ENCODE measurements at places on chromosomes 16 and 17.
A peak's percentile ranks its signal among the peaks of the same experiment; 100 is the strongest.

- DNase-seq = no peak
These were observed 25.6 kb upstream of the CACNG1 start for GRCh38 chr17:67018471-67019434.

GRCh38 chr16:75112734-75113491, 3.7 kb downstream of the LDHD start:
- no peak for DNase-seq

- DNase-seq = no peak
These were observed 139.0 kb upstream of the TNRC6C start for GRCh38 chr17:77819497-77819896.

- DNase-seq = no peak
These were observed 31.4 kb downstream of the CACNG4 start for GRCh38 chr17:66995944-66996343.

DNA sequence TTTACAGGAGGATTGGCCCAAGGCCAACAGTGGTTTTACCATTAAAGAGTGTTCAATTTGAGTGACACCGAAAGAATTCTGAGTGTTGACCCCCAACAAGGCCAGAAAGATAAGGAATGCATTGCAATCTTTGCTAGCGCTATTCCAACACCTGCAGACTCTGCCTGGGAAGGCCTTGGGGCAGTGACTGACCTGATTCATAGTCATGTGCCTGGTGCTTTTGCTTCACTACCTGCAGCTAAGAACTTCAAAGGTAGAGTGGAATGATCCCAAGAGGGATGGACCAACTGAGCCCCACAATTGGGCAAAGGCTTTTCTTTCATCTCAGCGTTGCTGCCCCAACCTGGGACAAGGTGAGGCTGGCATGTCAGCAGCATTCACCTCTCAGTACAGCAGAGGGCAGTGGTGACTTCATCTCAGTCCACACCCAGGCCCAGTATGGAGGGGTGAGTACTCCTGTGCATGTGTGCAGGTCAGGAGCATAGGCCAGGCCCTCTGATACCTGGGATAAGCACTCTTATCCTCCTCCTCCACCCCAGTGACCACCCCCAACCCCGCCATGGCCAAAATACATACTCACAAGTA, 149.6 kb upstream of the GNAO1 start:
- DNase-seq = no peak

DNA sequence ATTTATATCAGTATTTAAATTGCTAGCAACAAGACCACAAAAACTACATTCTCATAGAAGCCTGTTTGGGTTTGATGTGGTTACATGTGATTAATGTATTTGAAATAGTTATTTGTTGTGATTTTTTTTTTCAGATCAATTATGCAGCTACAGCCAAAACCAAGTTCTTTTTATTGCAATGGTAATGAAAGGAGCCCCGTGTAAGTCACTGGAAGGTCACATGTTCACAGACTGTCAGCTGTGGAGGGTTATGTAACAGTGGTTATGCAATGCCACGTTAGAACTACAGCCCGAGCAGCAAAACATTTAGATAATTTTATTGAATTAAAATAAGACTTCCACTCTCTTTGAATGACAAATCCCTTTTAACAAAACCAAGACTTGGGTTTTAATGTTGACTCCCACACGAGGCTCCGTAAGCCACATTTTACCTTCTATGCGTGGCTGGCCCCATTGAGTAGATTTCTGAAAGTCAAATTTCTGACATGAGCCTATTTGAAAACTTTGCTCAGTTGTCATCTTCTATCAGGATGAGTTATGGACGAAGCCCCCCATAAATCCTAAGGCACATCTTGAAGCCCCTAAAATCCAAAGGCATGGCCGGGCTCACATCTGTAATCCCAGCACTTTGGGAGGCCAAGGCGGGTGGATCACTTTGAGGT, 41.8 kb upstream of the SEC14L1 start:
- no peak for DNase-seq

DNA sequence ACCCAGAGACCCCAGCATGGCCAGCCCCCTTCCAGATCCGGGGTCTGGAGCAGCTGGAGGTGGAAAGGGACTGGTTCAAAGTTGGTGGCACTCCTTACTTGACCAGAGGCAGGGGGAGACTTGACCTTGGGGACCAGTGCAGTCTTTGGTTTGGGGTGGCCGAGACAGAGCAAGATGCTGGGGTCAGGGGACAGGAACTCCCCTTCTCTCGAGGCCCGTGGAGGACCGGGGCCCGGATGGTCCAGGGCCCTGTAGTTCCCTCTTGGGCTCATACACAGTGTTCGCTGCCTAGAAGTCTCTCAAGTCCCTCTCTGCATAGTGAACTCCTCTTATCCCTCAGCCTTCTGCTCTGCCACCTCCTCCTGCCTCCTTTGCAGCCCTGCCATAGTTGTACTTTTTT, 601 bp upstream of the PRSS33 start:
- DNase-seq = no peak

GRCh38 chr16:66175058-66175457, 191.4 kb upstream of the CDH5 start:
- DNase-seq = no peak

- DNase-seq = peak; percentile 19
These were observed 47.1 kb downstream of the VMP1 start for GRCh38 chr17:59754552-59754951.

DNA sequence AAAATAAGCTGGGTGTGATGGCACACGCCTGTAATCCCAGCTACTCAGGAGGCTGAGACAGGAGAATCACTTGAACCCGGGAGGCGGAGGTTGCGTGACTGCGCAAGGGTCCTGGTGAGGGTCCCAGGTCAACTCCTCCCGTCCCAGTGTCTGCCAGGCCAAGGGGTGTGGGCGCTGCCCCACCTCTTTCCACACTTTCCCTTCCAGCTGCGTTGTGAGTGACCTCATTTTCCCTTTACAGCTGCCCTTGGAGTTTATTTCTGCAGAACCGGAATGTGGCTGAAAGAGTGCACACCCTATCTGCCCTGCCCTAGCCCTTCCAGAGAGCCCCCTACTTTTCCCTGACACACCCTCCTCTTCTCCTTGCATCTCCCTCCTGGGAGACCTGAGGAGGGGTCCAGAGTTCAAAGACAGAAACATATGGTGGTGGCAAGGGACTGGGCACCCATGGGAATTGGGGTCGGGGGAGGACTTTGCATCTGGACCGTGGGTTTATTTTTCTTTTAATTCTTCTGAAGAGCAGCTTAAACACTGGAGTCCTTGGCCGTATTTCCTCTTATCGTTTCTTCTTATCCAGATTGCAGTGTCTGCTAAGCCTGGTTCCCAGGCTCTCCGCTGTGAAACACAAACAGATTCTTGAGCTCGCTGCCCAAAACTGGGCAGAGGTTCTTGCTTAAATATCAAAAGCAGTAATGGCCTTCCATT, 20.9 kb downstream of the MRC2 start:
- DNase-seq = no peak

DNA sequence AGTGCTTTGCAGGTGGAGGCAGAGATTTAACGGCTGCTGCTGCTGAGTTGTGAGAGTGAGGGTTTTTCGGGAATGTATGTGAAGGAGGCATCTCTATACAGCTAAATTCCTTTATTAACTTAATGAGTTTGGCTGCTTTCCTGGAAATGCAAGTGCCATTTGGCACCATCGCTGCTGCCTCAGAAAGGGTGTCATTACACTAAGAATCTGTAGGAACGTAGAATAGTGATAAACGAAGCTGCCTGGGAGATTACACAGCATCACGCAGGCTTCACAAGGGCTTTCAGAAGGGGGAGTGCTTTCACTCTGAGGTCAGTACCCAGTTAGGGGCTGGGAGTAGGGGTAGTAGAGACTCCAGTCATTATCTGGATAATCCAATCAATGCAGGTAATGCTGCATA, 14.1 kb upstream of the NLRP1 start:
- no peak for DNase-seq

GRCh38 chr17:48954300-48954755, 9.7 kb upstream of the SNF8 start:
- DNase-seq = no peak

GRCh38 chr16:89880477-89881367, 7.3 kb downstream of the TCF25 start:
- DNase-seq = no peak

- DNase-seq = no peak
These were observed 1.5 kb downstream of the HOXB4 start for GRCh38 chr17:48576479-48577309.

GRCh38 chr17:48825446-48826381, 5.1 kb upstream of the CALCOCO2 start:
- no peak for DNase-seq

- no peak for DNase-seq
These were observed 12.5 kb downstream of the SREBF1 start for GRCh38 chr17:17824119-17824782.

- DNase-seq = no peak
These were observed at the start of gene GAS2L2 for GRCh38 chr17:35752945-35753764. Gene GAS2L2 (minus strand): TSS chr17:35753239. CDS start chr17:35752850, 389 bp downstream.

All from activated T-cell treated with anti-CD3 and anti-CD28 coated beads for 4 hours (primary cell).